Mammary epithelial cell (primary cell): ENCODE measurements at places on chromosomes 3 and 15. TPM values are rescaled to one million over a fixed set of nuclear protein-coding genes. Genes with fewer than 3 reads are reported as not detected.
A peak's percentile ranks its signal among the peaks of the same experiment; 100 is the strongest.

- DNase-seq, result no peak
Observed at GRCh38 chr15:45378913-45379262, 544 bp upstream of the GATM start.

DNA sequence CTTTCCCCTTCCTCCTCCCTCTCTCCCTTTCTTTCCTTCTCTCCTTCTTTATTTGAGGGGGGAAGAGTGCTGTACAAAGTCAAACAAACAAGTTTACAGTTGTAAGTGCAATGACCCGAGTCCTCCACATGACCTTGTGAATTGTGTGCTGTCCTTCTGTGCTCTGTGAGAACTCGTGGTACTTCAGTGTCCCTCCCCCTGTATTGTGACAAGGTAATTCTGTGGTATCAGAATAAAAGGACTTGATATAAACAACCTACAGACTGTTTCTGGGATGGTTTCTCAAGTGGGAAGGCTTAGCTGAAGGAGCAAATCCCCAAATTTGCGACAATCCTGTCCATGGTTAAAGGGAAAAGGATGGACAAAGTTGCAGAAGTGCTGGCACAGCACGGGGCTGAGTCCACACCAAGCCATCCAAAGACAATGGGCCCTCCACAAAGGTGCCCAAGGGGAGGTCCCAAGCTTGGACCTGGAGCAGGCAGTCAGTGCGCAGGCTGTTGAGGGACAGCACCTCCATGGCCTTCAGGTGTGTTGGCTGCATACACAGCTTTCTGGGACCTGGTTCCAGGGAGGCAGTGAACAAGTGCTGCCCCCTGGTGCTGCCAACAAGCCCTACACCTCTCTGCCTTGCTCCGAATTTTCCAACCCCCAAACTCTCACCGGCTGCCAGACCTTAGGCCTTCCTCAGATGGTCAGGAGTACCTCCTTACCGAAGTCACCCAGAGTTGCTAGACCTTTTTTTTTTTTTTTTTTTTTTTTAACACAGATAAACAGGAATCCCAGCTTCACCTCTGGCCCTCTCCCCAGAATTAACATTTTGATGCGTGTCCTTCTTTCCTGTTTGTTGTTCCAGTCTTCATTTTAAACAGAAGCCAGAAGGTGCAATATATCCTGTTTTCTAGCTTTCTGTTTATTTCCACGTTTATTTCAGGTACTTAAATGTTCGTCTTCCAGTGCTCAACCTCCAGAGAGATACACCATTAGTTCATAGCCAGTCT is 2.6 kb upstream of the APEH start:
- DNase-seq, result peak; percentile 61

DNA sequence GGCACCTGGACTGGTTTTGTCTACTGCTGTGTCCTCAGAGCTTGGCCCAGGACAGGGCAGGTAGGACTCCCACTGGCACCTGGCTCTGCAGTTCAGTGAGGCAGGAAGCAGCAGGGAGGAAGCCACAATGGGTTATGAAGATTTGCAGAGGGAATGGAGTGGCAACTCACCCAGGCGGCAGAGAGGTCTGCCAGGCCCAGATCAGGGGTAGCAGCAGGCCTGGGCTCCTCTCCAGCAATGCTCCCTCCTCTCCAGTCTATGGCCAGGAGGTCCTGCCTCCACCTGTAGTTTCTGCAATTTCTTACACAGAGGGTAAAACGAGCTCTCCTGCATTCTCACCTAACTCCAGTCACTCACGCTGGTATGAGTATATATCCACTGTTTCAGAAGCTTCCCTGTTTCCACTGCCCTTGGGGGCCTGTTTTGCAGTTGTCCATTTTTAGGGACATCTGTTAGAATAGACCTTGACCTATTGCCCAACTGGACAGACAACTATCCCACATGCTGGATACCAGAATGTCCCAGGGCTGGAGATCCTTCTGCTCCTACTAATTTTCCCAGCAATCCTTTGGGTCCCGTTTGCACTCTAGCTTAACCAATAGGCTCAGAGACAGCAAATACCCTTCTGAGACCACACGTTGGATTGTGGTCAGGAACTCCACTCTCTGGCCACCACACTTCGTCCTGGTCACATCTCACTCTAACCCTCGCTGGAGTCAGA is 35.2 kb downstream of the HMCES start:
- DNase-seq, result peak; percentile 65

GRK7 gene
- total RNA-seq, result under 0.01 TPM

GOLGA6B gene
- not detected for total RNA-seq

ARGFX gene
- total RNA-seq, result not detected

- peak; percentile 2 for DNase-seq
Observed at GRCh38 chr3:1908651-1909445, 189.8 kb upstream of the CNTN4 start.

TMEM45A gene
- 39.2 TPM for total RNA-seq
